Activated CD4-positive, alpha-beta T cell treated with anti-CD3 and anti-CD28 coated beads, Interleukin-2, amount 10 ng/mL, durations not matched to agents 24 days and 14 days (primary cell): ENCODE measurements at places on chromosomes 6 and 20. TPM values are rescaled to one million over a fixed set of nuclear protein-coding genes. Genes with fewer than 3 reads are reported as not detected.
A peak's percentile ranks its signal among the peaks of the same experiment; 100 is the strongest.

Gene PPT2
- 11.3 and 12.7 TPM in 2 replicates for total RNA-seq

DNA sequence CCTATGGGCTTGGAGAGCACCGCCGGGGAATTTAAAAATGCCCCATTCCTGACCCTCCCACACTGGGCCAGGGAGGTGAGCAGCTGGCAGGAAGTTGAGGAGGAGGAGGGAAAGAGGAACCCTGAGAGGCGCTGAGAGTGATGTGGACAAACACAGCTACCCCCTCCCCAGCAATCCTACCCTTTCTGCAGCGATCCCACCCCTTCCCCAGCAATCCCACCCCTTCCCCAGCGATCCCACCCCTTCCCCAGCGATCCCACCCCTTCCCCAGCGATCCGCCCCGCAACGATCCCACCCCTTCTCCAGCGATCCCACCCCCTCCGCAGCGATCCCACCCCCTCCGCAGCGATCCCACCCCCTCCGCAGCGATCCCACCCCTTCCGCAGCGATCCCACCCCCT, 111.6 kb downstream of the SYCP2 start:
- no peaks in the 10 kb centered on the region for H3K36me3 ChIP-seq
- H3K4me1 ChIP-seq = no peaks in the 10 kb centered on the region
- H3K27me3 ChIP-seq = no peaks in the 10 kb centered on the region
- no peak for DNase-seq
- H3K27ac ChIP-seq = no peak overlapping the region

Gene SNX3
- total RNA-seq = 75.1 and 78.0 TPM in 2 replicates

GRCh38 chr6:17250237-17250636, 30.9 kb upstream of the RBM24 start:
- DNase-seq = no peak
- no peak overlapping the region for H3K4me3 ChIP-seq
- no peaks in the 10 kb centered on the region for H3K36me3 ChIP-seq
- peaks cover 2% of the 10 kb centered on the region for H3K27me3 ChIP-seq
- H3K4me1 ChIP-seq = no peaks in the 10 kb centered on the region

DNA sequence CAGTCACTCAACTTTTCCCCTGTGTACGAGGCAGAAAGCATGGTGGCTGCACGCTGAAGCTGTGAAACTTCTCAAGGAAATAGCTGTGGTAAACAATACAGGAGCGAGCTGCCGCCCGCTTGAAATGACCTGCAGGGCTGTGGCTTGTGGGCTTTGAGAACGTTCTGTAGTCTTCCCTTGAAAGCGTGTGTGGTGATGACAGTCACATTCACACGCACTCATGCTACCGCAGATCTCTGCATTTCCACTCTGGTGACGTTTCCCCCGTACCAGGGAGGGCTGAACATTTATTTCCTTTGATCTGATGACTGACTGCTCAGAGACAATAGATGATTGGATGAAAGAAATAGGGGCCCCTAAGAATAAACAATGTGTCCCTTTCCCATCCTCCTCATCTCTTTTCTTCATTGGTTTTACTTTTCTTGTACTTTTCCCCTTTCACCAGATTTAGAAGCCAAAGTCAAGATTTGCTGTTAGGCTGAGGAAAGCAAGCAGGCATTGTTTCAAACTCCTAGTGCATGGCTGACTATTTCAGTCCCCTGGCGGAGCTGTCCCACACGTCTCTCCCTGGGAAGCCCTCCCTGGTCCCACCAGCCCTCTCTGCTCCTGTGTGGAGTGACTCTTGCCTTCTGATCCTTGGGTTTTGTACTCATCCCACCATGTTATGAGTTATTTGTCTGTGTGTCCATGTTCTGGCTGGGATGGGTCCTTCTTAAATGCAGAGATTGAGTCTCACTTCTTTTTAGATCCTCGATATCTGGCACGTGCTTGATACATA, 3.9 kb downstream of the SYTL3 start:
- H3K4me3 ChIP-seq = peak overlapping the region; percentile 91
- no peaks in the 10 kb centered on the region for H3K27me3 ChIP-seq
- H3K27ac ChIP-seq = peak overlapping the region; percentile 98
- peaks cover 68% of the 10 kb centered on the region for H3K36me3 ChIP-seq
- peak; percentile 97 for DNase-seq

GRCh38 chr20:61695741-61696140, 369.9 kb downstream of the TAF4 start:
- no peak overlapping the region for H3K27ac ChIP-seq
- H3K36me3 ChIP-seq = no peaks in the 10 kb centered on the region
- no peak overlapping the region for H3K4me3 ChIP-seq
- H3K27me3 ChIP-seq = no peaks in the 10 kb centered on the region
- DNase-seq = no peak

Gene BPIFB1
- total RNA-seq = not detected in 2 replicates

Gene SLC35D3
- total RNA-seq = not detected in 2 replicates

GRCh38 chr6:158706369-158706982, 56.6 kb downstream of the SYTL3 start:
- no peak overlapping the region for H3K27ac ChIP-seq
- H3K4me3 ChIP-seq = no peak overlapping the region
- no peaks in the 10 kb centered on the region for H3K27me3 ChIP-seq
- peaks cover 44% of the 10 kb centered on the region for H3K36me3 ChIP-seq

Gene HSPA1L
- total RNA-seq = 1.8 and 2.5 TPM in 2 replicates

DNA sequence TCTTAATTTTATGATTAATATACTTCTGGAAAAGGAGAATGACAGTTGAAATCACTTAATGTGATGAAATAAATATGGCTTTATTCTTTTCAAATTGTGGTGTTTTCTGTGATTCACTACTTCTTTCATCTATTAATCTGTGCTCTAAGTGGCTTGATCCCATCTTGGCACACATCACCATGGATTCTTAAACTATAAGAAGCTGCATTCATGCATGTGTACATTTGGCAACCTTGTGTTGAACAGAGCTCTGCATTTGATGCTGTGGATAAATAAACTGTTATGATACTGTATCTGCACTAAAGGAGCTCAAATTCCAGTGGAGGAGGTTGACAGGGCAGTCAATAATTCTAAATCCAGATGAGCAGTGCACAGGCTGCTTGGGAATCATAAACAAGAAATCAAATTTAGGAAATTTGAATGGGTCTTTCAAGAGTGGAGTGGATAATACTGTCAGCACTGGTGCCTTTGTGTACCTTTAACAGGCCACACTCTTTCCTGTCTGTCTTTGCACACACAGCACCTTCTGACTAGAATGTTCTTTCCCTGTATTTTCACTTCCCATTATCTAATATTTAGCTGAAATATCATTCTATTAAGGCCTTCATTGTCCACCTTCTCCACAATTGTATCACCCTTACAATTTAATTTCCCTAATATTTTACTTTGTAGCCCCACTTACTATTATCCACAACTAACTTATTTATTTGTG, 252.9 kb downstream of the GRM1 start:
- no peaks in the 10 kb centered on the region for H3K4me1 ChIP-seq
- H3K4me3 ChIP-seq = no peak overlapping the region
- DNase-seq = no peak
- H3K27me3 ChIP-seq = no peaks in the 10 kb centered on the region
- H3K36me3 ChIP-seq = no peaks in the 10 kb centered on the region
- no peak overlapping the region for H3K27ac ChIP-seq

Gene FAM217A
- total RNA-seq = not detected in 2 replicates

Gene CST4
- total RNA-seq = not detected in 2 replicates

- H3K4me3 ChIP-seq = no peak overlapping the region
- peaks cover 5% of the 10 kb centered on the region for H3K4me1 ChIP-seq
- peak; percentile 43 for DNase-seq
- no peaks in the 10 kb centered on the region for H3K36me3 ChIP-seq
- peaks cover 26% of the 10 kb centered on the region for H3K27me3 ChIP-seq
- no peak overlapping the region for H3K27ac ChIP-seq
Observed at GRCh38 chr6:154289818-154290508, 66.6 kb downstream of the IPCEF1 start.

GRCh38 chr20:63858393-63859165, 2.7 kb upstream of the ABHD16B start:
- H3K4me3 ChIP-seq = no peak overlapping the region
- no peak for DNase-seq
- peak overlapping the region; percentile 48 for H3K27ac ChIP-seq
- peaks cover 1% of the 10 kb centered on the region for H3K27me3 ChIP-seq

DNA sequence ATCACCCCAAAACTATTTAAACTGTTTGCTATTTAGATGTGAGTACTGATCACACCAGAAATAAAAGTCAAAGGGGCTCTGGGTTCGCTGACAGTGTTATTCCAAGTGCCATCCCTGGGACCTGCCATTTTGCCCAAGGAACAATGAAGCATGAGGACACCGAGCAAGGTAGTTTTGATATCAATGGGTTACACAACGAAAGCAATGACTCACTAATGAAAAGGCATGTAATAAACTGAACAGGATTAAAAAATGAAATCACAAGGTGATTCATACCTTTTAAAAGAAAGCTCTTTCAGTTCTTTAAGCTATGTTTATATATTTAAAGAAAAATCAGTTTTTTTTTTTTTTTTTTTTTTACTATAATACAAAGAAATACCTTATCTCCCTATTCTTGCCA, 102.0 kb downstream of the HS3ST5 start:
- H3K36me3 ChIP-seq = no peaks in the 10 kb centered on the region
- H3K27me3 ChIP-seq = no peaks in the 10 kb centered on the region
- H3K4me1 ChIP-seq = no peaks in the 10 kb centered on the region
- DNase-seq = no peak
- H3K4me3 ChIP-seq = no peak overlapping the region

DNA sequence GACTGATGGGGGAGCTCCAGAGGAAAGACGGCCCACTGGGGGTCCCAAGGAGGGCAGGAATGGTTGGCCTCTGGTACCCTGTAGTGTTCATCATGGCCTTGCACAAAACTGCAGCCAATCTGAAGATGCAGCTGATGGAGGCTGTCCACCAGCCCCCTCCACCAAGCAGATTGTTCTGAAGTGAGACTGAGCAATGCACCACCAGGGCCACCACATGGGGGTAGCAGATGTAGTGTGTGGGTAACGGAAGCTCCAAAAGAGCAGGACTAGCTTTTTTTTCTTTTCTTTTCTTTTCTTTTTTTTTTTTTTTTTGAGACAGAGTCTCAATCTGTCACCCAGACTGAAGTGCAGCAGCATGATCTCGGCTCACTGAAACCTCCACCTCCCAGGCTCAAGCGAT, 181.0 kb upstream of the MYLIP start:
- H3K4me3 ChIP-seq = no peak overlapping the region
- H3K4me1 ChIP-seq = peaks cover 2% of the 10 kb centered on the region
- no peak for DNase-seq
- H3K27me3 ChIP-seq = no peaks in the 10 kb centered on the region

DNA sequence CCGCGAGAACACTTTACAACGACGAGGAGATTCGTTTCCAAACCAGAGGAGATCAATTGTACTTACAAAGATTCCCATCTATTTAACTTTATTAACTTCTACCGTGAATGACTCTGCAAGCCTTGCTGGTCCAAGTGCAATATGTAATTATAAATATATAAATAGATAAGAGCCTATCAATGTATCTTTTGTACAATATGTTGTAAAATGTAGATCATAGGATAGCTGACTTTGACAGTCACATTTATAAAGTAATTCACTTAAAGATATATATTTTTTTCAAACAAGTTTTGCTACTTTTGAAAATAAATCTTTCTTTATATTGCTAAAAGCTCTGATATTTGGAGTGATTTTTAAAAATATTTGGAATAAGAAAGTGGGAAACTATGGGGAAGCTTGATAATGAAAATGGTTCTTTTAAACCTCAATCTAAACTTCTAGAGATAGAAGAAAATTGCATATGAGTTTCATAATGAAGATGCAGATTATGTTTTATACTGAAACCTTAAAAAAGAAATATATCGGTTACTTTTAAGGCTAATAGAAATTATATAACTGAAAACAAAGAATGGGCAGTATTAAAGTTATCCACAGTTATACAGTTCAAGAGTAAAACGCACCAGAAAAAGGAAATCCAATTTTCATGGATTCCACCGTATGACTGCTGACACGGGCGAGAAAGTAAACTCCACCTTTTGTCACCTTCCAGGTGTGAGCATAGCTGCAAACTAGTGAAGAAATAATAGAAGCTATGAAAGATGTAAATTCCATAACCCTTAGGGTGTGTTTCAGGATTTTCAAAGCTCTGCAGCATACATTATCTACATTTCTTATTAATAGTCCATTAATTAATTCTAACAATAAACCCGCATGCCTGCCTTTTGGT, 3.3 kb downstream of the TCF21 start:
- H3K4me3 ChIP-seq = peak overlapping the region; percentile 76
- H3K4me1 ChIP-seq = peaks cover 28% of the 10 kb centered on the region
- peaks cover 93% of the 10 kb centered on the region for H3K27me3 ChIP-seq
- no peak overlapping the region for H3K27ac ChIP-seq

- H3K4me3 ChIP-seq = no peak overlapping the region
- H3K4me1 ChIP-seq = no peaks in the 10 kb centered on the region
- H3K27me3 ChIP-seq = peaks cover 6% of the 10 kb centered on the region
Observed at GRCh38 chr6:3545156-3545555, 88.3 kb upstream of the SLC22A23 start.

DNA sequence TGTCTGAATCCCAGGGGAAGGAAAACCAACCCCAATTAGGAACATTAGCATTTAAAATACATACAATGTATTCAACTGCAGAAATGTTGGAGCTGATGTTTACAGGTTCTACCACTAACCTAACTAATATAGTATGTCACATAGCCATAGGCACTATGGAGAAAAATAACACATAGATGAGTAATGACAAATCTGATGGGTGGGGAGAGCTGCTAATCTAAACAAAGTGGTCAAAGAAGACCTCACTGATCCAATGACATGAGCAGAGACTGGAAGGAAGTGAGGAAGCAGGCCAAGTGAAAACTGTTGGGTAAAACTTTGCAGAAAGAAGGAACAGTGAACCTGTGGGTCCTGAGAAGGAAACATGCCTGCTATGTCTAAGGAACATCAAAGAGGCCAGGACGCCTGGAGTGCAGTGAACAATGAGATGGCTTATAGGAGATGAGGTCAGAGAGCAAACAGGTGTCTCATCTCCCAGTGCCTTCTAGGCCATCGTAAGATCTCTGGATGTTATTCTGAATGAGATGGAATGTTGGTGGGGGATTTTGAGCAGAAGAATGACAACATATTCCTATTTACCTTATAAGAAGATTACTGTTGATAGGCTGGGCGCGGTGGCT, 135.7 kb downstream of the ALDH8A1 start:
- H3K27ac ChIP-seq = no peak overlapping the region
- no peak for DNase-seq
- peaks cover 9% of the 10 kb centered on the region for H3K27me3 ChIP-seq
- no peaks in the 10 kb centered on the region for H3K36me3 ChIP-seq
- no peak overlapping the region for H3K4me3 ChIP-seq
- H3K4me1 ChIP-seq = no peaks in the 10 kb centered on the region

DNA sequence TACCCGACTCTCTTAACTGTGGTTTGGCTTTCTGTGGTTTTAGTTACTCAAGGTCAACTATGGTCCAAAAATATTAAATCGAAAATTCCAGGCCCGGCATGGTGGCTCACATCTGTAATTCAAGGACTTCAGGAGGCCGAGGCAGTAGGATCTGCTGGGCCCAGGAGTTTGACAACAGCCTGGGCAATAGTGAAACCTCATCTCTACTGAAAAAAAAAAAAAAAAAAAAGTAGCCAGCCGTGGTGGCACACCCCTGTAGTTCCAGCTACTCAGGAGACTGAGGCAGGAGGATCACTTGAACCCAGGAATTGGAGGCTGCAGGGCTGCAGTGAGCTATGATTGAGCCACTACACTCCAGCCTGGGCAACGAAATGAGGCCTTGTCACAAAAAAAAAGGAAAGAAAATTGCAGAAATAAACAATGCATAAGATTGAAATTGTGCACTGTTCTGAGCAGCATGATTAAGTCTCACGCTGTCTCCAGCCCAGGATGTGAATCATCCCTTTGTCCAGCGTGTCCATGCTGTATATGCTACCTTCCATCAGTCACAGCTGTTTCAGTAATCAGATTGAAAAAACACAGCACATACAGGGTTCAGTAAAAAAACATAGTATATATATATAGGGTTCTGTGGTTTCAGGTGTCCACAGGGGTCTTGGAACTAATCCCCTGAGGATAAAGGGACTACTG, 40.7 kb downstream of the RGS17 start:
- no peak overlapping the region for H3K4me3 ChIP-seq
- H3K27ac ChIP-seq = no peak overlapping the region
